ENCODE measurements at places on chromosomes 3 and 15. TPM values are rescaled to one million over a fixed set of nuclear protein-coding genes. Genes with fewer than 3 reads are reported as not detected.
A peak's percentile ranks its signal among the peaks of the same experiment; 100 is the strongest.

- DNase-seq, result no peak
Measured at GRCh38 chr15:23687143-23687470, at the start of gene NDN. Gene NDN, minus strand, starts transcription at chr15:23687305. Its CDS starts 88 bp downstream, at chr15:23687217.

DNA sequence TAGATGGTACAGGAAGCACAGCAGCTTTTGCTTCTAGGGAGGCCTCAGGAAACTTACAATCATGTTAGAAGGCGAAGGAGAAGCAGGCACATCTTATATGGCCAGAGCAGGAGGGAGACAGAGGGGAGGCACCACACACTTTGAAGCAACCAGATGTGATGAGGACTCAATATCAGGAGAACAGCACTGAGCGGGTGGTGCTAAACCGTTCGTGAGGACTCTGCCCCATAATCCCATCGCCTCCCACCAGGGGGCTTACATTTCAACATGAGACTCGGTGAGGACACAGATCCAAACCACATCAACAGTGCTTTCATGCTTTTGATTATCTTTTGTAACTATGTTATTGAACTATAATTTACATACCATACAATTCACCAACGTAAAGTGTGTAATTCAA, 7.6 kb upstream of the TMEM44 start:
- DNase-seq, result no peak

SH3BP5 gene
- total RNA-seq, result 5.1 TPM

DNA sequence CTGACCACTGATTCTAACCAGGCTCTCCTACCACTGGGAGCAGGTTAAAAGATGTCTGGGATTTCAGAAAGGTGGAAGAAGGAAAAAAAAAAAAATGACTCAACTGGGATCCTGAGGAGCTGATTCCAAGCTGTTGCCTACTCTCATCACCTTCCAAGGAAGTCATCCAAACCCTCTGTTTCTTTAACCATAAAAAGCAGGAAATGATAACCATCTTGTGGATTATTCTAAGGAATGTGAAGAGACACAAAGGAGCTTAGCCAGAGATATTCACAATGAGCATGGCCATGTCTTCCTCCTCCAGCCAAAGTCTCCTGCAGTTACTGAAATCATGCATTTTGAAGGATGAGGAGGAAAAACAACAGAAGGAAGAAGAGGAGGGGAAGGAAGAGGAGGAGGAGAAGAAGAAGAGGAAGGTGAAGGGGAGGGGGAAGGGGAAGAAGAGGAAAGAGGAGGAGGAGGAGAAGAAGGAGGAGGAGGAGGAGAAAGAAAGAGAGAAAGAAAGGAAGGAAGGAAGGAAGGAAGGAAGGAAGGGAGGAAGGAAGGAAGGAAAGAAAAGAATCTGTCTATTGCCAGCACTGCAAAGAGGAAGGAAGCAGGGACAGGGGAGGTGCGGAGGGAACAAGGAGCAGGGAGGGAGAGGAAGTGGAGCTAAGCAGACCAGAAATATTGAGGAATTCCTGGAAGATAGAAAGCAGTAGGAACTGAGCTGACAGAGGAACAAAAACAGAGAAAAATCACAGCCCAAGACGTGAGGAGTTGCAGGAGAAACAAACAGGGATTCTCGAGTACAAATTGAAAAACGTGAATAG, 229.2 kb downstream of the UACA start:
- DNase-seq, result no peak

AMIGO3 gene
- total RNA-seq, result 2.2 TPM

GRCh38 chr3:190286014-190286413, 36.2 kb downstream of the CLDN1 start:
- no peak for DNase-seq

DNA sequence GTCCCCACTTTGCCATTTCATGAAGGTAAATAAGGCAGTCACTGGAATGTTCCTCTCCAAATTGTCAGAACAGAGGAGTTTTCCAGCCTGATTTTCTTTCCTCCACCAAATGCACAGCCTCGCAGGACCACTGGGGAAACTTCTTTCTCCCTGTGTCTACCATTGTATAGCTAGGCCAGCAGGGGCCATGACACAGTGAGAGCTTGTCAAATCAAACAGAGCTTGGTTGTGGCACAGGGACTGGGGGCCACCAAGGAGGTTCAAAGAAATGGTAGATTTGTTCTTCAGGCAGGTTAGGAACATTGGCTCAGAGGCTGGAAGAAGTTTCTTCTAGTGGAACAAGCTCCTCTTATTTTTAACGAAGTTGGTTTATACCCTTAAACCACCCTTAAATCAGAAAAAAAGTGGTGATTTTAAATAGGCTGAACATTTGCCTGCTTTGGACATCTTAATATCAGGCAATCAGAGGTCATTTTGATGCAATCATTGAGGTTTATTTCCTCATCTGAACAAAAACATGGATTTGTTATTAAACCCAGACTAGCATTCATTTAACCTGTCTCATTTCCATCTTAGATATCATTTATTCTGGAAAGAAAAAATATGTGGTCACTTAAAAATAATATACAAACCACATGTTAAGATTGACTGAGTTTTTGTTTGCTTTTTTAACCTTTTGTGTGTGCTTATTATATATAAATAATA, 105.6 kb downstream of the GTPBP8 start:
- DNase-seq, result no peak

DNA sequence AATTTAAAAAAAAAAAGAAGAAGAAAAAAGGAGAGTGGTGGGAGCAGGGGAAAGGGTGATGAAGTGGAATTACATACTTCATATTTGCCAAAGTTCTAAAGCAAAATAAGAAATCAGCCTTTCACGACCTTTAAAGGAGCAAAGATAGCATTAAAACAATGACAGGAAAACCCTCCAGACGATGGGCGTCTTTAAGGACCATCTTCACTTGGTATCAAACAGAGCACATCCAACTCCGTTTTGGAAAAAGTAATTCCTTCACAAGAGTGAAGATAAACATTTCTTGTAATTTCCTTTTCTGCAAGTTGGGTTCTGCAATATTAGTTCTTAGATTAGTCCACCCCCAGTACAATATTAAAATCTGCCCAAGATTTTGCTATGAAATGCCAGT, 32.8 kb downstream of the FRMD4B start:
- no peak for DNase-seq

- DNase-seq, result no peak
Measured at GRCh38 chr3:152048831-152049230, 175.4 kb downstream of the SUCNR1 start.

DNA sequence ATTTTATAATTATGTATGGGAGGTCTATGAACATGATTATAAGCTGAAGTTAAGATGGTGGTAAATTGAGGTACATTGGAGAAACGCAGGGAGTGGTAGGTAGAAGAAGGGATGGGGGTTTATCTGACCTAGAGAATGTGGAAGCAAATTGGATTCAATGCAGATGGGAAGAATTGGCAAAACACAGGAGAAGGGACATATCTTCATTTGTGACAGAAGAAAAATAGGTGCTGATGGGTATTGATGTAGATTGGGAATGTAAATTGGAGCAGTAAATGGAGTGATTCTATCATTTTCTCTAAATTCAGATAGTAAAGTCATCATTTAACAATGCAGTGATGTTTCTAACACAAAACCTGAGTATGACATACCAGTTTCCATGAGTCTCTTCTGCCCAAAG, 39.7 kb upstream of the AADAC start:
- DNase-seq, result no peak

- no peak for DNase-seq
Measured at GRCh38 chr3:152835601-152836102, 721 bp downstream of the P2RY1 start.

DNA sequence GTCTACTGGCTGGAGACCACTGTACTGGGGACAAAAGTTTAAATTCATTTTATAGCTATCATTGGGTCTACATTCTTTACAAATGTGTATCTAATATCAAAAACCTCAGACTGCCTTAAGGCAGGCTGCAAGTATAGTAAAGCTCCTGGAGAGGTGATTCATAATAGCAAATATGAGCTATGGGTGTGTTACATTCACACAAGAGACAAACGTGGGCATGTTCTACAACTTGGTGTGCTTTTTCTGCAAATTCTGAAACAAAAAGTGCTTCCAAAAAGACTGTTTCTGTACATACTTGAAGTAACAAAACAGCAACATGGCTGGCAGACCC, 1101.4 kb downstream of the ROBO1 start:
- DNase-seq, result no peak

ZNF660 gene
- 6.3 TPM for total RNA-seq

- DNase-seq, result no peak
Measured at GRCh38 chr3:4575381-4575780, 82.2 kb downstream of the ITPR1 start.

GRCh38 chr15:70436428-70436827, 326.9 kb downstream of the UACA start:
- no peak for DNase-seq

GRCh38 chr3:3170998-3171397, 8.5 kb downstream of the CRBN start:
- DNase-seq, result peak; percentile 36

DNA sequence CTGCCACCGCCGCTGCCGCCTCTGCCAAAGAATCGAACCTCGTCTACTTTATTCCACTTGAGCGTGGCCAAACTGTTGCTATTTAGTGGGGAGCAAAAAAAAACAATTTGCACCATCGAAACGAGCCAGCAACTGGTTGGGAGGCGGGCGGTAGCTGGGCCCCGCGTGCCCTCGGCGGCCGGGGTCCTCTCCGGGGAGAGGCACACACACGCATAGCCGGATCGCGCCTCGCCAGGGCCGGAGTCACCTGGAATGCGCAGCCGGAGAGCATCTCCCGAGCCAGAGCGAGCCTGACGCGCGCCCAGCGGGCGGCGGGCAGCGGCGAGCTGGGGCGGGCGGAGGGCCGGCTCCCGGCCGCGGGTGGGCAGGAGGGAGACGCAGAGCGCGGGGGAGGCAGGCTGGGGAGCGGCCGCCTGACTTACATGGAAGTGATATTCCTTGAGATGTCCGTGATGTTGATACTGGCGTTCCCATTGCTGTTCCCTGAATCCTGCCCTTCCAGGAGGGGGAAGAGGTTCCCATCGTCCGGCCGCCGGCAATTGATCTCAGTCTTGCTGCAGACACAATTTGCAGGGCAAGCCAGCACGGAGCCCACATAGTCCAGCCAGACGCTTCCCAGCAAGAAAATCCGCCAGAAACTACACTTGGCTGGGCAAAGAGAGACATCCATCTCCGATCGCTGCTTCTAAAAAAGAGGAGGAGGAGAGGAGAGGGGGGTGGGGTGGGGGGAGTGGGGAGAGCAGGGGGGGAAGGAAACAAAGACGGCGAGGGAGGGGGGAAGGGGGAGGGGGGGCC, 858 bp downstream of the NTRK3 start:
- peak; percentile 63 for DNase-seq

GRCh38 chr3:18580268-18580667, 155.1 kb upstream of the SATB1 start:
- peak; percentile 2 for DNase-seq

GRCh38 chr3:126134219-126134975, 46.0 kb downstream of the ALDH1L1 start:
- peak; percentile 76 for DNase-seq

GP5 gene
- not detected for total RNA-seq

SERPINI2 gene
- total RNA-seq, result not detected

- peak; percentile 35 for DNase-seq
Measured at GRCh38 chr3:62187022-62187431, 186.3 kb downstream of the FEZF2 start.

DNA sequence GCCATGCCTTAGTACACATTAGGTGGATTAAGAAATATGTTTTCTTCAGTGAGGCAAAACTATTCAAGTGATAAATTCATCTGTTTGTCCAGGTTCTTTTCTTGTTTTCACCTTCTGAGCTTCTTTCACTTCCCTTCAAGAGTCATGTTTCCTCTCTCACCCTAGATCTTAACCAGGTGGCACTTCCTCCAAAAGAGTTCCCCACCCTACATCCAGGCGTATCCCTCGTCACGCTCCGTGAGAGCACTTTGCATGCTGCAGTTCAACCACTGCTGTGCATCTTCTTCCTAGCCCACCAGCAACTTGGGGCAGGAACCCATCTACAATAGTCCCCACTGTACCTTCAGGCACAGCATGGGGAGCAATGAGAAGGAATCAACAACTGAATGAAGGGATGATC, 28.9 kb downstream of the OSBPL10 start:
- no peak for DNase-seq

DNA sequence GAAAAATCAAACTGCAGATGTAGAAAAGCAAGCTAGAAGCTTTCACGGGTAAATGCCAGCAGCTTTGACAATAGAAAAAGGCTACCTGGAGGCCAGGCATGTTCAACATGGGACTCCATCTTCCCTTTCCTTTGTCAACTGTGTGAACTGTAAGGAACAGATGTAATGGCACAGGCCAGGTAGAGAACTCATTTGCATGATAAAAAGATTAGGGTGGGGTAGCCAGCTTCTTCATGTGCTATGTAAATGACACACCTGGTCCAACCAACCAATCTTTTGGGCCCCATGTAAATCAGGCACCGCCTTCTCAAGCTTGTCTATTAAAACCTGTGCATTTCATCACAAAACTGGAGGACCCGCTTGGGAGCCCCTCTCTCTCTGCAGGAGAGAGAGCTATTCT, 686.5 kb upstream of the GOLIM4 start:
- DNase-seq, result no peak

PLCD1 gene
- total RNA-seq, result 8.7 TPM

DNA sequence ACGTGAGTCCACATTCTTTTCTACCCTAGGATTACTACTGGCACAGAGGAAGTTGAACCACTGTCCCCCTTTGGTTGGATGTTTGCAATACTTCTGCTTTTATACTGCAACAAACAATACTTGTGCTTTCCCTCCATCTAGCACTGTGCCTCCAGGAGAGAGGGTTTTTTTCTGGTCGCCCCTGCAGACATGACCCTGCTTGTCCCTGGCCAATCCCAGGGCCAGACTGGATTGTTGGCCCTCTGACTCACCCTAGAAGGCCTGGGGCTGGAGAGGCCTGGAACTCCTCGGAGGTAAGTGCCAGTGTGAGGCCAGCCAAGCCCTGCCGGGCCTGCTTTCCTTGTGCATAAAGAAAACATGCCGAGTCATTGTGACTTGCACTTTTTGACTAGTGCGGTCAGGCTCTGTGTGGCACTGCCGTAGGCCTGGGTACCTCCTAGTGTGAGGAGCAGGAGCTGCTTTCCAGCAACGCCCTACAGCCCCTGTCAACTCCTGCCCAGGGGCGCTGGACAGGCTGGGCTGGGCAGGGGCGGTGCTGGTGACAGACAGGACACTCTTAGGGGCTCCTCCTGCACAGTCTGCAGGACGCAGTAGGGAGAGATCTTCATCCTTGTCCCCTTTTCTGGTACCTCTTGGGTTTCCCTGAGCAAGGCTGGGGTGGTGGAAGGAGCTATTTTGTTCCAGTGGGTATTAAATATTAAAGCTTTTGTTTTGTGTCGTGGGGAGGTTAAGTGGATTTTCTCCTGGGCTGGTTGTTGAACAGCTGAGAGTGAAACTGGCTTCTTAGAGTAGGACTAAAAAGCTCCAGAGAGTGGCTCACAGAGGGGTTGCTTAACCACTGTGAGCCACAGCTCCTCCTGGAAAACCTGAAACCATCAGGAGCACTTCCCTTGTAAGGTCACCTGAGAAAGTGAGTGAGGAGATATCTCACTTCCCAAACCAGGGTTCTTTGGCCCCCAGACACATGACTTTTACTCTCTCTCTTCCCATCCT, 14.4 kb upstream of the TKT start:
- DNase-seq, result peak; percentile 65

DNA sequence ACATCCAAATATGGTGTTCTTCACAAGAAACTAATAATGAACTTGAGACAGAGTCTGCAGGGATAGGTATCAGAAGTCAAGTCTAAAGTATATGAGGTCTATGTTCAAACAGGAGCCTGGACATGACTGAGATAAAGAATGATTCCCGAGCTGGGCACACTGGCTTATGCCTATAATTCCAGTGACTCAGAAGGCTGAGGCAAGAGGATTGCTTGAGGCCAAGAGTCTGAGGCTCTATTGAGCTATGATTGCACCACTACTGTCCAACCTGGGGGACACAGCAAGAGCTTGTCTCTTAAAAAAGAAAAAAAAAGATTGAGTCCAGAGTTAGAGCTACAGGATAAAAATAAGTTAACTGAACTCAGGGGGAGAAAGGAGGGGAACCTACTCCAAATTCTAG, 246.5 kb downstream of the LRRN1 start:
- no peak for DNase-seq

GPR149 gene
- total RNA-seq, result 3.2 TPM

SEMA3G gene
- total RNA-seq, result 0.98 TPM

Data from G401 (cell line).